Epithelial cell of prostate (primary cell): ENCODE measurements at places on chromosomes 7 and 10.

GRCh38 chr7:48058990-48059389 lies 23.6 kb downstream of the C7orf57 start:
- no peak for DNase-seq

GRCh38 chr7:74214816-74215630 lies 5.2 kb downstream of the LAT2 start:
- DNase-seq = no peak

DNA sequence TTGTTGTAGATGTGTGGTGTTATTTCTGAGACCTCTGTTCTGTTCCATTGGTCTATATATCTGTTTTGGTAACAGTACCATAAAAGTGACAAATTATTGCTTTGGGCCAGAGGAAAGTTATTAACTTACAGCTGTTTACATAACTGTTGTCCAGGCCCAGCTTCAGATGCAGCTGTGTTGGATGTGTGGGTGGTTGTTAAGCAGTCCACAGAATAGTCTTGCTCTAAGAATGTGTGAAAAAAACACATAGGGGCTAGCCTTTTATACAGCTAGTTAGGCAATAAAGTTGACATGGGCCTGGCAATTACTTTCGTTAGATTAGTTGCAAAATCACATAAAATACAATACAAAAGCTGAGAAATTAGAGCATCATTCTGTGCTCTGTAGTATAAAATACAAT lies 31.9 kb downstream of the DLD start:
- DNase-seq = no peak

GRCh38 chr7:1844951-1845390 lies 174.9 kb downstream of the ELFN1 start:
- DNase-seq = no peak

- no peak for DNase-seq
These were observed 329.2 kb downstream of the TNS3 start for GRCh38 chr7:47252675-47253074.

DNA sequence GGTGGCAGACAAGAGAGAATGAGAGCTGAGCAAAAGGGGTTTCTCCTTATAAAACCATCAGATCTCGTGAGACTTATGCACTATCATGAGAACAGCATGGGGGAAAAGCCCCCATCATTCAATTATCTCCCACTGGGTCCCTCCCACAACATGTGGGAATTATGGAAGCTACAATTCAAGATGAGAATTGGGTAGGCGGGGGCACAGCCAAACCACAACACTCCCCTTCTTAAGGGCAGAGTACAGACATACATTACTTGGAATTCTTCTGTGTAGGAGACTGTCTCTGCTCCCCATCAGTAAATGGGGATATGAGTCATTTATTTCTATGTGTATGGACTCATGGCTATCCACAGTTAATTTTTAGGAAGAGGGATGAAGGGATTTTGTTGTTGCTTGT lies 31.2 kb downstream of the FAM171A1 start:
- DNase-seq = no peak

GRCh38 chr7:105205592-105206237 lies 183.0 kb downstream of the SRPK2 start:
- DNase-seq = no peak

- DNase-seq = no peak
These were observed 263.8 kb downstream of the PTPRN2 start for GRCh38 chr7:158323741-158324396.

DNA sequence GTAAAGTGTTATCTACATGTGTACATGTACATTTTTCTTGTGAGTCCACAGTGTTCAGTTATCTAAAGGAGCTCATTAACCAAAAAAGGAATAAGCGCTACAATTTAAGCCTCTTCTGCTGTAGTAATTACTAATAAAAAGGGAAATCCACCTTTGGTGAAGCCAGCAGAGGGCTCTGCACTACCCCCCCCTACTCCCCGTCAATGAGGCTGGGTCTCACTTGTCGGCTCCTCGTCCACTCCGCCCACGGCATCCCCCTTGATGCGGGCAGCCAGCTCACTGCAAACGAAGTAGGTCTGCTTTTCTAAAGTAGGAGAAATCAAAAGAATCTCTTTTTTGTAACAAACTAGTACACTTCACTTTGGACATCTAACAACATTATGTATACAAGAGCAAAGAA lies 4.7 kb upstream of the WASHC2A start:
- DNase-seq = no peak

DNA sequence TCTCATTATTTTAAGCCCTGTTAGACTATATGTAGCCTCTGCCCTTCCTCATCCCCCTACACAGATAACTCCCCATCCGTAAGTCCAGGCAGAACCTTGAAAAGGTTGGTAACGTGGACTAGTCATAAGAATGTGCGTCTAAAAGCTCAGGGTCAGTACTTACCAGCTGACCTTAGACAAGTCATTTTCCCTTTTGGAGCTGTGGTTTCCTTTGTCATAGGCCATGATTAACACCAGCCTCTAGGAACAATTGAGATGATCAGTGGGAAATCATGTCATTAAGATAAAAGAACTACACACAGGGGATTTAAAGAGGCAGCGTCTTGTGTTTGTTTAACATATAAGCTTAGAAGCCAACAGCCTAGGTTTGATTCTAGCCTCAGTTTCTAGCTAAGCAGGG lies 6.9 kb upstream of the UNC5B start:
- no peak for DNase-seq

- DNase-seq = no peak
These were observed 131.5 kb upstream of the JCAD start for GRCh38 chr10:30190577-30191552.

DNA sequence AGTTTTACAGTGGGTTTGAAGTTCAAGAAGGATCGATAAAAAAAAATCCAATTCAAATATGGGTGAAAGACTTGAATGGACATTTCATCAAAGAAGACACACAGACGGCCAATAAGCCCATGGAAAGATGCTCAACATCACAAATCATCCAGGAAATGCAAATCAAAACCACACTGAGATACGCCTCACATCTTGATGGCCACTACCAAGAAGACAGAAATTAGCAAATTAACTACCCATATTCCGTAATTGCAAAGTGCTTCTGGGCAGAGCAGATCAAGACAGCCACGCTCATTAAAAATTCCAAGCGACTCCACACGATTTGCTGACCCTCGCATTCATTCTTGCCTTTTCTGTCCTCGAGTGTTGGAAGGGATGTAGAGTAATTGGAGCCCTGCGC lies 34.1 kb upstream of the PPP2R2D start:
- no peak for DNase-seq

DNA sequence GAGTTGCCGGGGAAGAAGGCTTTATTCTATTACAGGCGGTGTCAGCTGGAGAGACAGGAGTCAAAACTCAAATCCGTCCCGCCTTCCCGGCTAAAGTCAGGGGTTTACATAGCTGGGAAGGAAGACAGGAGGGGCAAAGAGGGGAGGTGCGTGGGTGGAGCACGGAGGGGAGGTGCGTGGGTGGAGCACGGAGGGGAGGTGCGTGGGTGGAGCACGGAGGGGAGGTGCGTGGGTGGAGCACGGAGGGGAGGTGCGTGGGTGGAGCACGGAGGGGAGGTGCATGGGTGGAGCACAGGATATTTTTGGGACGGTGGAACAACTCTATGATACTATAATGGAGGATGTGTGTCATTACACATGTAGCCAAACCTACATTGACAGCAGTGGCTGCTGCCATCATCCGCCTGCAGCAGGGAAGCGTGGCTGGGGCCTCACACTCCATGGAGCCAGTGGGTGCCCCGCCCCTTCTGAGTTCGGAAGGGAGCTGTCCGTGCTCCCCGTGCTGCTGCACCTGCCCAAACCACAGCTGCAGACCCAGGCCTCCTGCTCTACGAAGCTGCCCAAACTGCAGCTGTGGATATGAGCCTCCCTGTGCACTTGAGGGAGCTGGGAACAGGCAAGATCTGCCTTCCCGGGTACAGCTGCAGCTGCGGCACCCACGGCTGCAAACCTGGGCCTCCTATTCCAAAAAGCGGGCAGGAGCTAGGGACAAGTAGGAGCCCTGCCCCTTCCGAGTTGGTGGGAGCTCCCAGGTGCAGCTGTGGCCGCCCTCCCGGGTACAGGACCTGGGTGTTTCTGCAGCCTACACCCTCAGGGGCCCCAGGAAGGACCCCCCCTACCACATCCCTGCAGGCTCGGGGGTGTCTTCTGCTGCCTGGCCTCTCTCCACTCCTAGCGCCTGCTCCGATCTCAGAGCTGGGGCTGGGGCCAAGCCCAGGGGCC lies 119.4 kb downstream of the DYNC2I1 start:
- DNase-seq = no peak

DNA sequence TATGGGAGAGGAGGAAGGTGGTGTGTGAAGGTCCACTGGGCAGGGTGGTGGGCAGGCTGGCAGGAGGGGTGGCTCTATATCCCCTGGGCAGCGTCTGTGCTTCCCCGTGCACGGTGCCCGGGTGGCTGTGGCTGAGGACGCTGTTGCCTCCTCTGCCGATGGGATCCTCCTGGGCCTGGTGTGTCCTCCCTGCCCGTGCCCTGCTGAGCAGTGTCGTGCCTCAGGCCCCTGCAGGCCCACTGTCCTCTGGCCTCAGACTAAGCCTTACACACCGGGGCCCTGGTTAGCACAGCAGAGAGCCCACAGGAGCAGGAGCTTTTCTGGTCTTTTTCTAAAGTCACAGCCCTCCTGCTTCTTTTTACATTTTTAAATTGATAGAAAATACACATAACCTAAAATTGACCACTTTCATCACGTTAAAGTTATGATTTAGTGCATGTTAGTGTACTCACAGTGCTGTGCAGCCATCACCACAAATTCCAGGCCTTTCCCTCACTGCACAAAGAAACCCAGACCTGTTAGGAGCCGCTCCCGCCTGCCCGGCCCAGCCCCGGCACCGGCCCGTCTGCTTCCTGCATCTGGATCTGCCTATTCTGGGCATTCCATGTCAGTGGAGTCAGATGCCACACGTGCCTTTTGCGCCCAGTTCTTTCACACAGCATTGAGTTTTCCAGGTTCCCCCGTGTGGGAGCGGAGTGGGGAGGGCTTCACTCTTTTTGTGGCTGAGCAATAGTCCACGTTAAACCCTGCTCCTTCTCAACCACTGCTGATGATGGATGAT lies 19.4 kb downstream of the PFKFB3 start:
- no peak for DNase-seq

DNA sequence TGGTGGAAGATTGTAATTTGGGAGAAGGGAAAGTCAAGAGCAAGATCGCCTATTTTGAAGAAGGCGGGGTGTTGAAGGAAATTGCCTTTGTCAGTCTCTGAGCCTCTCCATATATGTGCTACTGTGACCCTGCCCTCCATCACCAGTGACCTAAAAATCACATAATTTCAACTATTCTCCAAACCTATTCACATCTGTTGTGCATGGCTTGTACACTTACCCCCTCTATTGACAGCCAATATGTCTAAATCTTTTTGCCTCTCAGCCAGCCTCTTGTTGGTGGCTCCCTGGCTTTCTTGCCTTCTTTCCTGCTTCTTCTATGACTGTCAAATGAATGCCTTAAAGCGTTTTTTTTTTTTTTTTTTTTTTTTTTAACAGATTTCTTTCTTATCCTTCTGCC lies 295.6 kb downstream of the AUTS2 start:
- no peak for DNase-seq
